Upper lobe of left lung (tissue), 6 donors: ENCODE measurements at places on chromosomes 1 and 21.

GRCh38 chr1:203598752-203599151 is 27.9 kb upstream of the ATP2B4 start:
- H3K27ac ChIP-seq: no peak overlapping the region
- H3K4me1 ChIP-seq: no peaks in the 10 kb centered on the region
- H3K36me3 ChIP-seq: no peaks in the 10 kb centered on the region
- no peak overlapping the region for H3K4me3 ChIP-seq

DNA sequence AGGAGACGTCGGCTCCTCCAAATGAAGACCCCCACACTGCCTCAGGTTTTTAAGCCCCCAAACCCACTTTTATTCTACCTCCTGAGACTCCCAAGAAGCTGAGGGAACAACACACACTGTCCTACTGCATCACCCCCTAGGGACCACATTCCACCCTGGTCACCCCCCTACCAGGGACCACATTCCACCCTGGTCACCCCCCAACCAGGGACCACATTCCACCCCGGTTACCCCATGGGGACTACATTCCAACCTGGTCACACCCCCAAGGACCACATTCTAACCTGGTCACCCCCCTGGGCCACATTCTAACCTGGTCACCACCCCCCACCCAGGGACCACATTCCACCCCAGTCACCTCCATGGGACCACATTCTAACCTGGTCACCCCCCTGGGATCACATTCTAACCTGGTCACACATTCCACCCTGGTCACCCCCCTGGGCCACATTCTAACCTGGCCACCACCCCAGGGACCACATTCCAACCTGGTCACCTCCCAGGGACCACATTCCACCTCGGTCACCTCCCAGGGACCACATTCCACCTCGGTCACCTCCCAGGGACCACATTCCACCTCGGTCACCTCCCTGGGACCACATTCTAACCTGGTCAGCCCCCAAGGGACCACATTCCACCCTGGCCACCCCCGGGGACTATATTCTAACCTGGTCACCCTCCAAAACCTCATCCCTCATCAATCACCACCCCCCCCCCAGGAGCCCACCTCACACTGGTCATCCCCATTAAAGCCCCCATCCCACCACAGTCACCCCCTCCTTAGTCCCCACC is 587.6 kb downstream of the NPHP4 start:
- no peaks in the 10 kb centered on the region for H3K36me3 ChIP-seq
- no peaks in the 10 kb centered on the region for H3K27me3 ChIP-seq
- H3K4me1 ChIP-seq: no peaks in the 10 kb centered on the region
- no peak overlapping the region for H3K4me3 ChIP-seq

GRCh38 chr1:198986036-198986435 is 347.2 kb downstream of the PTPRC start:
- no peak for DNase-seq
- H3K27me3 ChIP-seq: no peaks in the 10 kb centered on the region
- no peaks in the 10 kb centered on the region for H3K4me1 ChIP-seq

DNA sequence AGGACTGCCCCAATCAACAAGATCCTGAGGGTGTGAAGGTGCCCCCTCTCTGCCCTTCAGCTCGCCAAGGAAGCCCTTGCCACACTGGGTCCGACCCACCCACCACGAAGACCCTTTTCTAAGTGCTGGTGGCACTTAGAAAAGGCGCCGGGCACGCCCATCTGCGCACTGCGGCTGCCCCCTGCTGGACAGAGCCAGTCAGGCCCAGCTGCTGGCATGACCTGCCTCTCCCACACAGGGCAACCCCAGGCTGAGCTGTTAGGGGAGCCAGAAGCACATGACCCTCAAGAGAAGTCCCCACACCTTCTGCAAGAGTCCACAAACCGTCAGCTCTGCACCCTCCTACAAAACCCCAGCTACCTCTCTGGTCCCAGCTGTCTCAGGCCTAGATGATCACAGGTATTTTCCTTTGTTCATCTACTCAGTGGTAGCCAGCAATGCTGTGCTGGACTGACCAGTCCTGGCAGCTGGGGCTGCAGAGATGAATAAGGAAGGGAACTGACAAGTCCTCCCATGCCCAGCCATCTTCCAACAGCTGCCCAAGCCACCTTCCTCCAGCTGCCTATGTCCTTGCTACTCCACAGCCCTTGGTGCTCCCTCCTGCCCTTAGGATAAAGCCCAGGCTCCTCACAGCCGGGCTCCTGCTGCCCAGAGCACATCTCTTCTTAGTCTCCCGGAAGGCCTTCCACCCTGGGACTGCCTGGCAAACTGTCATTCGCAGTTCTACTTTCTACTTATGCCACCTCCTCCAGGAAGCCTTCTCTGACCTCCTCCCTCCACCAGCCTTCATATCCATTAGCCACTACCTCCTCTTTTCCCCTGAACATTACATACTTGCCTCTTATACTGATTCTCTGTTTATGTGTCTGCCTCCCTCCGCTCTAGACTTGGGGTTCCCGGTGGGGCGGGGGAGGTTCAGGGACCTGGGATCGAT is 39.8 kb upstream of the ZC3H12A start:
- H3K27ac ChIP-seq: no peak overlapping the region
- H3K27me3 ChIP-seq: no peaks in the 10 kb centered on the region

DNA sequence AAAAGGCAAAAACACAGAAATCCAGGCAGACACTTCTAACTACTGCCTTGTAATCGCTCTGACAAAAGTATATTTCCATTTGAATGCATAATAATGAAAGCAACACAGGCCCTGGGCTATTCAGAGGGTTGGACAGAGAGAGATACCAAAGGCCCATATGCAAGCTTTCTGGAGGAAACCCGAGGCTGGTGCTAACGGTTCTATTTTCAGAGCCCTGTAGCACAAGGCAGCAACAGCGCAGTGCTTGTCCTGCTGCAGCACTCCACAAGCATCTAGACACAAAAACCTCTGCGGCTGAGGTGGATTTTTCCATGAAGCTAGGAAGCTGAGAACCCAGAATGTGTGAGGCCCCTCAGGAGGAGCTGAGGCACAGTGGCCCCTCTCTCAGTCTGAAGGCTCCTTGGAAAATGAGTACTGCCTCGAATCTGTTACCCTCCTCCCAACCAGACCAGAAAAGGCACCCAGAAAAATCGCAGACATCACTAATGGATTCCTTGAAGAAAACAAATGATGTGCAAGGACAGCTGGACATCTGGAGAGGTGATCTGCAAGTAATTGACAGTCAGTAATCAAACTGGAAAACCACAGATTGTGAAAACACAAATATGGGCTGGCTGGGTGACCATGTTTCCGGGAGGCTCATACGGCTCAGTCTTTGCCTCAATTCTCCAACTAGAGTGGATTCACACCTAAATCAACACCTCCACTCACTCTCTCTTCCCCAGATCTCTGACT is 54.0 kb downstream of the COLGALT2 start:
- H3K36me3 ChIP-seq: no peaks in the 10 kb centered on the region
- no peak overlapping the region for H3K4me3 ChIP-seq
- H3K4me1 ChIP-seq: no peaks in the 10 kb centered on the region
- peak overlapping the region; percentile 0 for H3K27ac ChIP-seq
- no peak for DNase-seq
